ENCODE measurements at places on chromosomes 2 and 18. TPM values are rescaled to one million over a fixed set of nuclear protein-coding genes. Genes with fewer than 3 reads are reported as not detected.
A peak's percentile ranks its signal among the peaks of the same experiment; 100 is the strongest.

GRCh38 chr18:32208577-32208976 is 18.7 kb downstream of the MEP1B start:
- DNase-seq = no peak

GRHL1 gene
- 11.7 TPM for total RNA-seq

- DNase-seq = no peak
Measured at GRCh38 chr18:75482880-75483279, 55.4 kb upstream of the SMIM21 start.

- no peak for DNase-seq
Measured at GRCh38 chr2:24891201-24891600, 28.8 kb downstream of the ADCY3 start.

DNA sequence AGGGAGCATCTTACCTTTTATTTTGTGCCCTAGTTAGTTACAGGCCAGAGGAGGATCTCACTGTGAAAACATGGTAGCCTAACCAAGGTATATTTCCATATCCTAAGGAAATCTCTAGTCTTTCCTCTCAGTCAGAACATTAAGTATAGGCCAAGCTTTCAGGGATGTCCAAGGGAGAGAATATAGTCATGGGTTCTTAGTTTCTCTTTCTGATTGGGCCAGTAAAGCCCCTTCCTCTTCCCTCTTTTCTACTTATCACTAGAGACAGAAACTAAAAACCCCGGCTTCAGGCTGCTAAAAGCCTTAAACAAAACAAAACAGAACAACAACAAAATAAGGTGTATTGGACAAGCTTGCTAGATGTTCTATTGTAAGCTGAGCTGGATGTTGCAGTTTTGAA is 44.3 kb upstream of the TNFRSF11A start:
- no peak for DNase-seq

DNA sequence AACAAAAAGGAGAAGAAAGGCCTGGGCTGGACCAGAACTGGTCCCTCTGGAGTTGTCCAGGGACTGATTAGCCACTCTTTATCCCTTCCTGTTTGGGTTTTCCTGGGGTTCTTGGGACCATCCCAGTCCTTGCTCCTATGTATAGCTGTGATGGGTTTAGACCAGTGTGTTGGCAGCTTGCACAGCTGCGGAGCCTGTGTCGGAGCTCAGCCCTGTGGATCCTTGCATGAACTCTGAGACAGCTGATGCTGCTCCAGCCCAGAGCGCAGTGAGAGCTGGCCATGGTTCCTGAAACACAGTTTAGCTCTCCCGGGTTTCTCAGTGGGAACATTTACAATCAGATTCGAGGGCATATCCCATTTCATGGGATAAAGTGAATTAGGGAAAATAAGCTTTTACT is 16.9 kb downstream of the IMPA2 start:
- no peak for DNase-seq

DNA sequence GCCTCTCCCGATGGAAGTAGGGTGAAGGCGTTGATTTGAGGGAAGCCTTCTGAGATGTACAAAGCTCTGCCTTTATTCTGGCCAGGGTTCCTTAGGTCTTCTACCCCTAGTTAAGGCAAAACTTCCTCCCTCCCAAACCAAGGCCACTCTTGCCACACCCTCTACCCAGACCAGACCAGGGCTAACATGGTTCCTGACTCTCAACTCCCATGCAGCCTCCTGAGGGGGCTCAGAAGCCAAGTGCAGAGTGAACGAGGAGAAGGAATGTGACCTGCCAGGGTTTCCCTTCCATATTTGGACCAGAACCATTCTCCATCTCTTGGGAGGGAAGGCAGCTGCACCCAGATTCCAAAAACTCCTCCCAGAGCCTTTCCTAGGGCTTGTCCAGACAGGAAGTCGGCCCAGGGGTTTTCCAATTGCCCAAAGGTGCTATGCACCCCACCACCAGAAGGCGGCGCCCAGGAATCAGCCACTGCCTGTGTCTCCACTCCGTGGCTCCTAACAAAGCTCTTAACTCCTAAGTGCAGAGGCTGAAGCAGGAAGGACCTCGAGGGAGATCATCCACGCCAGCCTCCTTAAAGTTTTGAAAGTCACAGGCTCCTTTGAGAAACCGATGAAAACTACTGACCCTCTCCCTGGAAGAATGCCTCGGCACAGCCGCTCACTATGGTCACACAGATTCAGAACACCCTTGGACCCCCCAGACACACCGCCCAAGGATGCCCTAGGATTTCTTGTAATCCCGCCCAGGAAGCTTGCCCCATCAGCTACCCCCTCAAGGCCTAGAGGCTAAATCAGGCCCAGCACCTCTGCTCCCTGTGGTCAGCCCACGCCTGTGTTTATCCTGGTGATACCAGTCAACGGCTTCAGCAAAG is 157.8 kb downstream of the SMAD2 start:
- peak; percentile 92 for DNase-seq

DNA sequence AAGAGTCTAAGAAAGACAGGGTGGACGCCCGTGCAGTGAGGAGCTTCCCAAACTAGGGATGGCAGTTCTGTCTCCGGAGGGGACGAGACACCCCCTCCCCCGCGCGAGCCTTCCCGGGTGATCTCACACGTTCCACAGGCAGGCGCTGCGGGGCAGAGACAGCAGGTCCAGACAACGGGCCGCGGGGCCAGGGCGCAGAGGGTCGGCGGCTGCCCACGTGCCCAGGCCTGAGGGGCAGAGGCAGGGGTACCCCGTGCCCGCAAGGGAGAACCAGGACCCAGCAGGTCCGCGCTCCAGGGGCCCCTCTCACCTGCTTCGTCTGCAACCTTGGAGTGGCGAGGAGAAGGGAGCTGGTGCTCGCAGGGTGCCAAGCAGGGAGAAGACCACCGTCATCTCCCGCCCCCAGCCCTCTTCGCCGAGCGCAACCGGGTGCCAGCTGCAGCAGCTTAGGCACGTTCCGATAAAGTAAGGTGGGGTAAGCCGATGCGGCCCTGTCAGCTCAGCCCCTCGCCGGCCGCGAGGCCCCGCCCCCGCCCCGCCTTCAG is at the start of gene GPR155:
Gene GPR155 (minus strand): TSS at position 467 of the 545 bp plus-strand sequence. CDS start 5,073 bp downstream, outside the sequence.
- DNase-seq = peak; percentile 60

GRCh38 chr2:203437511-203437910 is 97.6 kb downstream of the RAPH1 start:
- DNase-seq = no peak

ABCG8 gene
- total RNA-seq = 1.6 TPM

- DNase-seq = no peak
Measured at GRCh38 chr2:144166743-144167142, 353.2 kb downstream of the ZEB2 start.

GRCh38 chr2:54672590-54673456 is 50.6 kb upstream of the EML6 start:
- no peak for DNase-seq

- DNase-seq = no peak
Measured at GRCh38 chr2:236636714-236637470, 67.3 kb downstream of the ACKR3 start.

All from Calu3 (cell line).